ENCODE measurements at places on chromosomes 3 and 15. TPM values are rescaled to one million over a fixed set of nuclear protein-coding genes. Genes with fewer than 3 reads are reported as not detected.

The GOLGA8K gene
- total RNA-seq = 0.95 TPM

The CCR8 gene
- not detected for total RNA-seq

DNA sequence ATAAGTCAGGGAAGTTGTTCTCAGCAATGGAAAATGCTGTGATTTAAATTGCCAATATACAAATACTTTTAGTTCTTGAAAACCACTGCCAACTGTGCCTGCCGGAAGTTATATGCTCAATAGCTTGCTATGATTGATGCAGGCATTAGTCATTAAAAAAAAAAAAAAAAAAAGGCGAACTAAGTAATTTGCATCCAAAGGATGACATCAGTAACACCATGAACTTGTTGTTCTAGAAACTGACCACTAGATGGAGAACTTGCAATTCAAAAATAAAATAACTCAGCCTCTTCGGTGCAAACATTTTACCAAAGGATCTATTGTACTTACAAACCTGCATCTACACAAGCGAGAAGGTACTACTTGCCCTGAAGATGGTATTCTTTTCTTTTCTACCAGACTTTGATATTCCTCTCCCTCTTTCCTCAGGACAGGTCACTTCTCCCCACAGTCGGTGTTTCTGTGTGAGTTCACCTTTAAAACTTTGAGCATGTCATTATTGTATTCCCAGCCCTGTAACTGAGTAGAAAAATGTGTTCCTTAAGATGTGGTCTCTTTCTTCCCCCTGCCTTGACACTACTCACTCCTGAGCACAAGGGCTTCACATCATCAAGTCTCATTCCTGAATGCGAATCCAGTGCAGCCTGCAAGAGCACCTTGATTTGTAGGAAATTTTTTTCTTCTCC is 115.0 kb upstream of the VEPH1 start:
- no peaks in the 10 kb centered on the region for H3K36me3 ChIP-seq
- H3K4me1 ChIP-seq = peaks cover 2% of the 10 kb centered on the region
- H3K4me3 ChIP-seq = no peak overlapping the region

DNA sequence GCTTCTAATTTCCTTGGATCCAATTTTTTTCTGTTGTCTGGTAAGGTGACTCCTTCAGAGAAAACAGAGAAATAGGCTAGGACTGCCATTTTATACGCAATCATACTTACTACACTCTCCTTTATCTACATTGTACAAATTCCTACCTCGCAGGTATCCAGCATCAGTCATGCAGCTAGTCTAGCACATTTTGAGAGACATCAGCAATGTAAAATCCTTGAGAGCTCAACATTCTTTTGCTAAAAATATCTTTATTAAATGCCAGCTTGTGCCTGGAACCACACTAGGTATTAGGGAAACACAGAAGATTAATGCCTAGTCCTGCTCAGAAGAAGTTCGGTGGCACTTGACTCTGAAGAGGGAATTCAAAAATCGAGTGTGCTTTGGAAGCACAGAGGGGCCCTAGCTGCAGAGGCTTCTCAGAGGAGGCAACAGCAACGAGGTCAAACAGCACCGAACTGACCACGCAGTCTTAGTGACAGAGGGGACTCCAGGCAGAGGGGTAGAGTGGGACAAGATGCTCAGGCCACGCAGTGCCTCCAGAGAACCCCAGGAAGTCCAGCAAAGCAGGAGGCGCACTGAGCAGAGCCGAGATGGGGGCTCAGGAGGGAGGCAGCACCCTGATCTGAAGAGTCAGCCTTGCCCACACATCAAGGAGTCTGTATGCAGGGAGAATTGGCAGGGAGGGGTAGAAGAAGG is 3.5 kb downstream of the FAM174B start:
- peak overlapping the region; percentile 93 for H3K27ac ChIP-seq
- no peak for DNase-seq
- peaks cover 36% of the 10 kb centered on the region for H3K27me3 ChIP-seq
- peaks cover 43% of the 10 kb centered on the region for H3K4me1 ChIP-seq
- peak overlapping the region; percentile 22 for H3K4me3 ChIP-seq
- H3K36me3 ChIP-seq = peaks cover 3% of the 10 kb centered on the region

- H3K36me3 ChIP-seq = no peaks in the 10 kb centered on the region
- no peaks in the 10 kb centered on the region for H3K27me3 ChIP-seq
- DNase-seq = no peak
- no peak overlapping the region for H3K4me3 ChIP-seq
- H3K27ac ChIP-seq = no peak overlapping the region
Observed at GRCh38 chr3:141093397-141093796, 42.2 kb downstream of the SPSB4 start.

DNA sequence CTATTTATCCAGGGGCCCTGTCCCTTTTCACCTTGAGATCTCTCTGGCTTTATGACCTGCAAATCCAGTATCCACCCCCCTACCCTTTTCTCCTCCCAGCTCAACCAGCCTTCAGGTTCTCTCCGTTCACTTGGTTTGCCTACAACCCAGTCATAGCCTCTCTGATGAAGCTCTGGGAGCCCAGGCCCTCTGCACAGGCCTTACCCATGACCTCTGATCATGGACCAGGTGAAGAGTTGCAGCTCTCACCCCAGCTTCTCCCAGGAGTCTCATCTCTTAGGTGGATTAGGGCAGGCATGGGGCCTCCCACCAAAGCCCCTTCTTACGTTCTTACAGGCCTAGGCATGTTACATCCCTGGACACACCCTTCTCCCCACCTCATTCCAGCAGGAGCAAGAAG is 59.8 kb downstream of the EXOG start:
- no peak overlapping the region for H3K27ac ChIP-seq
- H3K27me3 ChIP-seq = peaks cover 10% of the 10 kb centered on the region
- no peak overlapping the region for H3K4me3 ChIP-seq

DNA sequence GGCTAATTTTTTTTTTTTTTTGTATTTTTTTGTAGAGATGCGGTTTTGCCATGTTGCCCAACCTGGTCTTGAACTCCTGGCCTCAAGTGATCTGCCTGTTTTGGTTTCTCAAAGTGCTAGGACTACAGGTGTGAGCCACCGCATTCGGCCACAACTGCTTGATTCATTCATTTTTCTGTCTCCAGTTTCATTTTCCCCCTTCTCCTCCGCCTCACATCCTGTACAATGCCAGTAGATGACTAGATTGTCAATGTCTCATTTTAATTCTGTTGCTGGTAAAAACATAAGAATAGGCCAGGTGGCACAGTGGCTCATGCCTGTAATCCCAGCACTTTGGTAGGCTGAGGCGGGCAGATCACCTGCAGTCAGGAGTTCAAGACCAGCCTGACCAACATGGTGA is 12.0 kb upstream of the ZNF592 start:
- no peak overlapping the region for H3K4me3 ChIP-seq
- peaks cover 25% of the 10 kb centered on the region for H3K4me1 ChIP-seq
- H3K27me3 ChIP-seq = no peaks in the 10 kb centered on the region
- H3K36me3 ChIP-seq = no peaks in the 10 kb centered on the region
- DNase-seq = no peak
- H3K27ac ChIP-seq = peak overlapping the region; percentile 35

All from mesothelial cell of epicardium (in vitro differentiated cells).